ENCODE measurements at places on chromosomes 3 and 15.

GRCh38 chr3:11662392-11662990 lies 18.8 kb upstream of the VGLL4 start:
- no peak for DNase-seq

- DNase-seq: peak; percentile 15
Measured at GRCh38 chr15:95304151-95304946, 1026.2 kb upstream of the NR2F2 start.

GRCh38 chr3:137012097-137012501 lies 54.3 kb downstream of the IL20RB start:
- DNase-seq: no peak

DNA sequence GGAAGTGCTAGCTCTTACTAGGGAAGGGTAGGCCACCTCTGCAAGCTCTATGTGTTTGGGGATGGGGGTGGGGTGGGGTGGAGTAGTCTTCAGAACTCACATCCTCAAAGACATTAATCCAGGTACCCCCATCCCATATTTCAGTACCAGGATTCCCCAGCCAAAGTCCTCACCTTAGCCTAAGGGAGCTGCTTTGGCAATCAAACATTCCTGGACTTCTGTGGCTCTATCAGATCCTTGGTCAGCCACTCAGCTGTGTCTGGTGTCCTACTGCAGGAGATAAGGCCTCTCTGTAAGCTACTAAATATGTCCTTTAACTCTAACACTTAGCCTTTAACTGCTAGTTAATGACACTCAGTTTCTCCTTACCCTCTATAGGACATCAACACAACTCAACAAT lies 26.9 kb downstream of the FAM240A start:
- DNase-seq: no peak

GRCh38 chr3:9416139-9416780 lies 18.8 kb downstream of the SETD5 start:
- no peak for DNase-seq

DNA sequence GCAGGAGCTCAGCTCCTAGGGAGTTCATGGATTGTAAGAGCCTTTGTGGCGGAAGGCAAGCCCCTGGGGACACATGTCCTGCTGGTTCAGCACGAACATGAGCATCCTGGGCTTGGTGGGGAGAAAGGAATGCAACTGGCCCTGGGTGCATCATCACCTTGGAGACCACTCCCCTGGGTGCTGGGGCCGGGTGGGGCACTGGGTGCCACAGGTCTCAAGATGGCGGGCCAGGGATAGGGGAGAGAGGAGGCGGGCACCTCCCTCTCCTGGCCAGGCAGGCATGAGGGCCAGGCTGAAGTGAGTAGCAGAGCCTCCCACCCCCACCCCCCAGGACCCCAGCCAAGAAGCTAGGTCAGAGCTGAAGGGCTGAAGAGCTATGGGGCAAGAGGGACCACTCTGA lies 768 bp downstream of the PCBP4 start:
- DNase-seq: no peak

- DNase-seq: no peak
Measured at GRCh38 chr3:51777985-51778384, 1.1 kb downstream of the IQCF6 start.

- no peak for DNase-seq
Measured at GRCh38 chr15:36465304-36465703, 114.1 kb upstream of the CDIN1 start.

- no peak for DNase-seq
Measured at GRCh38 chr3:109072194-109072593, 45.7 kb downstream of the MORC1 start.

GRCh38 chr3:170725285-170725731 lies 139.4 kb upstream of the SLC7A14 start:
- no peak for DNase-seq

DNA sequence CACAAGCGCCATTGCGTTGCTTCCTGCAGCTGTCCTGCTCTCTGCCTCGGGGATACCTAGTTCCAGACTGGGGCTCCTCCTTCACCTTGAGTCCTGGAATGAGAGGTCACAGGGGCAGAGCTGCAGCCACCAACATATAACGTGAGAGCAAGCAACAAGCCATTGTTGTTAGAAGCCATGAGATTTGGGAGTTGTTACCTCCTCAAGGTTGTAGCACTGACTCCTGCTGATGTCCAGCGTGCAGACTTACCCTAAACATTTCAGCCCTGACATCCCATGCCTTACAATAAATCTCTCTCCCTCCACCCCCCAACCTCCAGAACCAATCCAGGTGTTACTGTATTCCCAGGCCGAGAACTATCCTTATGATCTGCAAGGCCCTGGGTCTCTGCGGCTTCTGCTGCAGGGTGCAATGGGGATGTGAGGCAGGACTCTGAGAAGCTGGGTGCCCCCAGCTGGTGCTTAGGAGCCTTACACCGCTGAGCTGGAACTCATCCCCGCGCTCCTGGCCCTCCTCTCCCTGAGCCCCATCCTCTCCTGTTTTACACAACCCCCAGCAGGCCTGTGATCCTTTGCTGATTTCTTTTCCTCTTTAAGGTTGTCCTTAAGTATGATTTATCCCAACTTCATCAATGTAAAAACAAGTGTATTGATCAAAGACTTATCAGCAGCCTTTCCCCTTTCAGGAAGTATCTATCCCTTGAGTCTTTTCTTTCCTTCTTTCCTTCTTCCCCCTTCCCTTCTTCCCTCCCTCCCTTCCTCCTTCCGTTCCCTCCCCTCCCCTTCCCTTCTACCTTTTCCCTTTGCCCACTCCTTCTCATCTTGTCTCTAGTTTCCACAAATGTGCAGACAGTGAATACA lies 84.2 kb upstream of the ABHD2 start:
- peak; percentile 36 for DNase-seq

GRCh38 chr3:81920816-81921215 lies 159.4 kb upstream of the GBE1 start:
- no peak for DNase-seq

GRCh38 chr3:141769221-141769894 lies 6.2 kb downstream of the GRK7 start:
- DNase-seq: no peak

GRCh38 chr3:122937745-122938144 lies 89.8 kb downstream of the SEMA5B start:
- no peak for DNase-seq

- no peak for DNase-seq
Measured at GRCh38 chr3:142385078-142385477, 62.8 kb downstream of the XRN1 start.

GRCh38 chr3:151770956-151771355 lies 37.2 kb downstream of the AADACL2 start:
- DNase-seq: no peak

GRCh38 chr3:49022688-49023171 lies 809 bp downstream of the NDUFAF3 start:
- peak; percentile 35 for DNase-seq

GRCh38 chr3:71551311-71551919 lies 32.1 kb downstream of the FOXP1 start:
- no peak for DNase-seq

GRCh38 chr3:16254916-16255315 lies 9.8 kb downstream of the DPH3 start:
- DNase-seq: peak; percentile 65

DNA sequence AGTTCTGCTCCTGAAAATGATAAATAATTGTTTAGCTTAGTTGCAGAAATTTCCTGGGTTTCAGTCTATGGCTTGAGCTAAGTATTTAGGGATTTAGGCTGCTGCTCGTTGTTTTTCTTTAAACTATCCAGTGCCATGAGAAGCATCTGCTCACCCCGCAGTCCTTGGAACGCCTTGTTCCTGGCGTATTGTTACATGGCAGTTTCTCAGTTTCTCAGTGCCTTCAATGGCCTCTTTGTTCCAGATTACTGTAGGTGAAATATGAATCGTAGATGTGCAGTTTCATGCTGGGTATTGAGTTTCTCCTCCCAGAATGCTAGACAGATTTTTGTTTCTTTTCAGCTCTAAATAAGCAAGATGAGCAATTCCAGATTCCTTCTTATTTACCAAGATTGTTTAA lies 269.5 kb upstream of the GBE1 start:
- DNase-seq: no peak

- DNase-seq: peak; percentile 77
Measured at GRCh38 chr3:128784232-128784631, 58.2 kb downstream of the RAB7A start.

DNA sequence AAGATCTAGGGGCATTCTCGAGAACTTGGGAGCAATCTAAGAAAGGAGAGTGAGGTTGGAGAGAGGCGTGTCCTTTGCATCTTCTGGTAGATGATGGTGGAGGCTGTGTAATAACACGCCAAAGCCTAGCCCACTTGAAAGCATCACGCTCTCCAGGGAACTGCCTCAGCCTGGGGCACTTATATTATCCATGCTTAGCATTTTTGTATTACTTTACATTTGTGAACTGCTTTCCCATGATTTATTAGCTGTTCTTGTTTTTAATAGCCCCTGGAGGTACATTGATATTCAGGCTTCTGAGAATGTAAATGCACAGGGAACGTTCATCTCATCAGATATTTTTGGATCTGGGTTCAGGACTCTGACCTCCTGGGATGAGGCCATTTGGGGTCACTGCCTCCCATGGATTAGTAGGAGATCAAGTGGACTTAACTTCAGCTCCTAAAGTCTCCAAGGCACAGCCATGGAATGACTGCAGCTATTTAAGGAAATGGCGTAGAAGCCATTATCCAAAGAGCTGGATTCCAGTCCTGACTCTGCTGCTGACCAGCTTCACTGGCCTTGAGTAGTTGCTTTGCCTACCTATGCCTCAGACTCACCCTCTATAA lies 124.9 kb downstream of the LPP start:
- DNase-seq: no peak

- DNase-seq: peak; percentile 28
Measured at GRCh38 chr15:71532994-71533393, 277.4 kb upstream of the NR2E3 start.

DNA sequence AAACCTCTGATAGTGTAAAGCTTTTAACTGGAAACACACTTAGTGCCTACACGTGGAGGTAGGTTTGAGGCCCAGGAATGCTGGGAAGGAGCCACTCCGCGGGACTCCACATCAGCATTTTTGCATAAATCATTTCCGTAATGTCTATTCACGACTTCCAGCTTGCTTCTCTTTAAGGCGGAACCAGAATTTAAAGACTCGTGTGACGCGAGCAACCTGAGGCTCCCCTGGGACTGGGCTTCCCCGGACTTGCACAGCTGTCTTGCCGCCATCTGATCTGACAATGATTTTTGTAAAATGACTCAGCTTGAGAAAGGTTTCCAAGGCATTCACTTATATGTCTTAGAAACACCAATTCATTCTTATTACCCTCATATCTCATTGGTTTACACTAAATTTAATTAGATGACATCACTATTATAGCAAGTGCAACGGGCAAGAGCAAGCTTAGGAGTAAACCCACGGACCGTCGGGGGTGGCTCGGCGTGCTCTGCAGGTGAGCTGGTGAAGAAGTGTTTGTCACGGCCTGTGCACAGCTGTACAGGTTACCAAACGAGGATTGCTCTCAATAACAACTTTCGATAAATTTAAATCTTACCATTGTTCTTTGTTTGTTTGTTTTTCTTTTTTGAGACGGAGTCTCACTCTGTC lies 95.2 kb downstream of the CHSY1 start:
- no peak for DNase-seq

DNA sequence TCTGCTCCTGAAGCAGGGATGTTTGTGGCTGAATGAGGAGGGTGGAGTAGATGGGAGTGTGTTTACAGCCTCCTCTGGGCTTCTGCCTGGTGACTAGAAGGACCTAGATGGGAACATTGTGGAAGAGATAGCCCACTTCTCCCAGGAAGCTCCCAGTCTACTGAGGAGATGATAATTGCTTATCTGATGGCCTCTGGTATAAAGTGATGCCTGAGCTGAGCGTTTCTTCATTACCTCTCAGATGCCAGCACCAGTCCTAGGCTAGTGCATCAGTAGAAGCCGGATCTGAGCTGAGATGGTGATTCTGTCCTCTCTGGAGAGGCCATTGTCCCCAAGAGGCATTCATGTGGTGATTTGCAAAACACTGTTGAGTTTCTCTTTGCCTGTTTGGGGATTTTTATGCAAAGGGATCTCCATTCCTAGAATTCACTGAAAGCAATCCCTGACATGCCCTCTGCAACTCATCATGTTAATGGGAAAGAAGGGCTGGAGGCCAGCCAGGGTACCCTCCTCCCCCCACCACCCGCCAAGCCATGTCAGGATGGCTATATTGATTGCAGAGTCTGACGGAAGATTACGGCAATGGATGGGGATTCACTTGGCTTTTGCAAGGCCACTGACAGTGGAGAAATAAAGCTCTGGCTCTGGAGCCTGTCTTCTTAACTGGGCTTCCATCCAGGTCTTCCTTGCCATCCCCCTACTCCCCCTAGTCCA lies 166.4 kb upstream of the ROPN1 start:
- no peak for DNase-seq

DNA sequence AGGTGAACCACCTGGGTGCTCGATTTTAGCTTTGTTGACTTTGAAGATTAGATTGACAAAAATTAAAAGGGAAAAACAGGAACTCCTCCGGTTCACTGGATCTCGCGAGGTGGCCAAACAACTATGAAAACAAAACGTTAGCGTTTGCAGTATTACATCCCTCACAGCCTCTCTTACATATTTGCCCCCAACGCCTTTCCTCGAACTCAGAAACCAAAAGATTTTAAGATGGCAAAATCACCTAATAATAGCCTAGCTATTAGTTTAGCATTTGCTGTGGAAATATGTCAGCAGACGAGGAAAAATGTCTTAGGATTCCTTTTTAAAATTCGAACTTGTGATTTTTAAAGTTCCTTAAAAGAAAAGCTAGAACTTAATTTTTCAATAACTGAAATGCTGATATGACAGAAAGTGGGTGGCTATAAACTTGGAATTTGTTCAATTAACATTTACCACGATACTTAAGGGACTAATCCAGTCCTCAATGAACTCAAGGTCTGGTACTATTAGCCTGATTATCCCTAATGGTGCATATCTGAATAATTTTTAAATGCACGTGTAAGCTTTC lies 491 bp upstream of the SENP7 start:
- DNase-seq: peak; percentile 85

DNA sequence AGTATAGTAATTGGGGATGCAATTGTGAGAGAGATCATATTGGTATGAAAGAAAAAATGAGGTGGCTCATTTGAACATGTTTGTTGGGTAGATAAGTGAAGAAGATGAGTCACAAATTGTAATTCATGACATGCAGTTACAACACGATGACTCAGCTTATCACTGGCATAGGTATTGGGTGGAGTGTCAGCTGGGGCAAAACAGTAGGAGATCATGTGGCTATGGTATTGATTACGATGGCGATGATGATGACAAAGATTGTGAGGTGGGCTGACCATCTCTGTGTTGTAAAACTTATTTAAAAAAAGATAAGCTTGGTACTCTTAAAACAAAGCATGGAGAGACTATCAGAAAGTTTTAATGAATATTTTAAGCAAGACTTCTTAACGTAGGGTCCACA lies 11.6 kb upstream of the DPH6 start:
- DNase-seq: no peak

GRCh38 chr3:34219556-34219955 lies 421.1 kb downstream of the PDCD6IP start:
- DNase-seq: no peak
